Mesenteric fat pad (tissue), 1 donor: ENCODE measurements at places on chromosomes 1 and 21. TPM values are rescaled to one million over a fixed set of nuclear protein-coding genes. Genes with fewer than 3 reads are reported as not detected.

The KIF21B gene
- 2.8 TPM for total RNA-seq

The CD34 gene
- total RNA-seq: 45.5 TPM

The LMX1A gene
- 0.32 TPM for total RNA-seq

The LIN28A gene
- not detected for total RNA-seq

The VWA1 gene
- total RNA-seq: 41.1 TPM

The NKAIN1 gene
- not detected for total RNA-seq

The DIO1 gene
- not detected for total RNA-seq

The BSDC1 gene
- total RNA-seq: 63.2 TPM

The GPR3 gene
- total RNA-seq: 0.51 TPM

The CELA2A gene
- 0.74 TPM for total RNA-seq

The PTPN14 gene
- total RNA-seq: 47.6 TPM

DNA sequence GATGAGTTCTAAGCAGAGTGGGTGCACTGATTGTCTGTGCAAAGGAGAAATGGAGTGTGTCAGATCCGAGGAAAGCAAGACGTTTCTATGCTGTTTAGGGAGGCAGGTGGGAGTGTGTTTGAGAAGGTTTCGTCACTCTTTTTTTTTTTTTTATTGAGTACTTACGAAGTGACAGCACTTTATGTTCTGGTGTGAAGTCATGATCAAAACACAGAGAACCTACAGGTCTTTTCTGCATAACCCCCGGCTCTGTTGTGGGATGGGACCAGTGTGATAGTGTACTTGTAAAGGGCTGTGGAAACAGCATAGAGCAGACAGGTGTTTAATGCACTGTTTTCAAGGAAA is 26.7 kb downstream of the MIA3 start:
- DNase-seq: no peak

GRCh38 chr1:44785501-44786137 is 2.4 kb downstream of the BEST4 start:
- no peak for DNase-seq

DNA sequence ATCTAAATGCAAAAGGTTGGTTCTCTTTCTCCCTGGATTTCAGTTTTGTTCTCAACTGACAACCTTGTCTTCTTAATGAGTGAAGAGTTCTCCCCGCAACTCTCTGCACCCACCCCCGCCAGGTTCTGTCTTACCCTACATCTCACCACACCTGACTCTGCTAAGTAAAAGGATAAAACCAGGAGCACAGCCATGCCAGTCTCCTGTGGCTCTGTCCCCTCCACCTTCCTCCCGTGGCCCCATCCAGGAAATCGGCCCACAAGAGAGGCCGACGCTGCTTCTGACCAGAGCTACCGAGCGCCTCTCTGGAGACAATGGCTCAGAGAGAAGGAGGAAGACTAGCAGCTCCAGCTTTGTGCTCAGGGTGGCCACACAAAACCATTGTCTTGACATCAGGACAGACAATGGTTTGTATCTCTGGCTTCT is 72.2 kb downstream of the PLEKHA6 start:
- no peak for DNase-seq

DNA sequence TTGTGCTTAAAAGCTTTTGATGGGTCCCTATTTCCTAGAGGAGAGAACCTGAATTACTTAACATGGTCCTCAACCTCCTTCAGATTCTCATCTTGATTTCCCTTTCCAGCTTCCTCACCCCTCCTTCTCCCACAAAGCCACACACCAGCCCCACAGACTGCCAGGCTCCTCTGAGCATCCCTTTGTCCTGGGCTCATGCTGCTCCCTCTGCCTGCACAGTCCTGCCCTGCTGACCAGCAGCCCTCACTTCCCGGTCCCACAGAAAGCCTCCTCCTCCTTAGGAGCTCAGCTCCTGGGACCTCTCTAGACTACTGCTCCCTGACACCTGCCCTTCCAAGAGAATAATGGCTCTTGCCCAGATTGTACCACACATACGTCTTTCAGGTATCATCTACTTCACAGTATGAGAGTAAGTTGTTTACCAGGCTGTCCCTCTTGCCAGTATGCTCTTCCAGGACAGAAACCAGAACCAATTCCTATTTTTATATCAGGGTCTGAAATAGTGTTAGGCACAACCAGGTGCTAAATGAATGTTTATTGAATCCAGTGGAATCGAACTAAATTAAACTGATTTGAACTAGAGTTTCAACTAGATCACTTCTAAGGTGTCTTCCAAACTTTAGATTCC is 373.4 kb downstream of the LMX1A start:
- no peak for DNase-seq

DNA sequence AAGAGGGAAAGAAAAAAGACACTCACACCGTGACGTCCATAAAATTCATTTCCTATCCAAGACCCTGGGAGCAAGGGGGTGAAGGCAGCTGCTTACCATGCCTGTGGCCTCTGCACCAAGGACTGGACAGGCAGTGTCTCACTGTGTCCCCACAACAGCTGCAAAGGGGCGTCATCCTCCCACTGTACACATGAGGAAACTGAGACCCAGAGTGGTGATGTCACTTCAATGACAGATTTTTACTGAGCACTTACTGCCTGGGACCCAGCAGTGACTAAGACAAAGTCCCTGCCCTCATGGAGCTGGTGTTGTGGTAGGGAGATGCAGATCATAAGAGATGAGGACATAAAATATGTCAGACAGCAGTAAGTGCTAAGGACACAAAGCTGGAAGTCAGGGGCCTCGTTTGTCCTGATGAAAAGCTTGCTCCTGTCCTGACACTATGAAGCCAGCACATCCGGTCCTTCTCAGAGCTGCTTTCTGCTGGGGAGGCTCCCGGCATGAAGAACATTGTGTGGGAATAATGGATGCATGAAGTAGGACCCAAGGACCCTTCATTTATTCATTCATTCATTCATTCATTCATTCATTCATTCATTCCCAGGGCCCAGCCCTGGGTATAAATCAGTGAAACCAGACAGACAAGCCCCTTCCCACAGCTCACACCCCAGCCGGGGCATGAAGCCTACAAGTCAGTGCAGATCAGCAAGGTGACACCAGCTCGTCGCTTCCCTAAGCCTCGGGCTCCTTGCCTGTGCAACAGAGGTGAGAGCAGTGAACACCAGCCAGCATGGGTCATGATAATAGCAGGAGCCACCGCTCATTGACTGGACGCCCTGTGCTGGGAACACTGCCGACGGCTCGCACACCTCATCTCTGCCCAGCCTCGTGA is 473.7 kb downstream of the MATN1 start:
- no peak for DNase-seq

DNA sequence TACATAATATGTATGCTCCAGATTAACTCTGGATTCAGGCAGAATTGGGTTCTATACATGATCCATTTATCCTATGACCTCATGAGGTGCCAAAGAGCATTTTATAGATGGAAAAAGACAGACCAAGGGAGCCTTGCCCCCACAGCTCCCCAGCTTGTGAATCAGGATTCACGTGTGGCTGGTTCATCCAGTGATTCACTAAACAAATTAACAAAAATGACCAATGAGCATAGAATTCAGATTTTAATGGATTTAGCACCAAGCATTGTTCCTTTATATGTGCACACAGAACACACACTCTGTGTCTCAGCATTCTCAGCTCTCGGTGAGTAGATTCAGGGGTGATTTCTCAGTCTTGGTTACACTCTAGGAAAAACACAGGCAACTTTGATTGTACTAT is 51.7 kb upstream of the BARHL2 start:
- DNase-seq: no peak

- no peak for DNase-seq
These were observed 19.1 kb upstream of the TMCO1 start for GRCh38 chr1:165787741-165788140.

- no peak for DNase-seq
These were observed 31.2 kb downstream of the CHD1L start for GRCh38 chr1:147273409-147274336.

DNA sequence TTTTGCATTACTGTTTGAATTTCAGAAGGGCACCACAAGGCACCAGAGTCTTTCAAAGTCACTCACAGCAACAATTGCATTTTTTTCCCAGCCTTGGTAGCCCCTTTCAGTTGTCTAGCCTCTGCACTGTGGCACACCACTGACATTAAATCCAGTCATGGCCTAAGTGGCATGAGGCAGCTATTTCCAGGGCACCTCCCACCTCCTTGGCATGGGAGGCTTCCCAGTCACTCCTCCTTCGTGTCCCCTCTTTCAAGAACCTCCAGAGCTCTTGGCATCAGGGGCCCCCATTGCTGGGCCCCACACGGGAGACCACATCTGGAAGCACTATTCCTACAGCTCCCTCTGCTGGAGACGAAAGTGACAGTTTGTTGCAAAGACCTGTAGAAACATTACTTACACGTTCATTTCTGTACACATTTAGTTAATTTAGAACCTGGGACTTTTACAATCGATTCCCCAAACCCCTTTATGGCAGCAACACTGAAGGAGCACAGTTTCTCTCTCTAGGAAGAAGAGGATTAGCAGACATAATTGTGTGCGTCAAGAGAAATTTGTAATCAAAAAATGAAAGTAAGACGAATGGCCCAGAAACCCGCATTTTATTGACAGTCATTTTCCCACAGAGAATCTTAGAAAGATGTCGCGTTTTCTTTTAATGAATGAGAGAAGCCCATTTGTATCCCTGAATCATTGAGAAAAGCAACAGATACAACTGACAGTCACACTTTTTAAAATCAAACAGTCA is 5.7 kb upstream of the CHD5 start:
- DNase-seq: no peak

GRCh38 chr1:212098310-212098709 is 62.8 kb downstream of the DTL start:
- no peak for DNase-seq

DNA sequence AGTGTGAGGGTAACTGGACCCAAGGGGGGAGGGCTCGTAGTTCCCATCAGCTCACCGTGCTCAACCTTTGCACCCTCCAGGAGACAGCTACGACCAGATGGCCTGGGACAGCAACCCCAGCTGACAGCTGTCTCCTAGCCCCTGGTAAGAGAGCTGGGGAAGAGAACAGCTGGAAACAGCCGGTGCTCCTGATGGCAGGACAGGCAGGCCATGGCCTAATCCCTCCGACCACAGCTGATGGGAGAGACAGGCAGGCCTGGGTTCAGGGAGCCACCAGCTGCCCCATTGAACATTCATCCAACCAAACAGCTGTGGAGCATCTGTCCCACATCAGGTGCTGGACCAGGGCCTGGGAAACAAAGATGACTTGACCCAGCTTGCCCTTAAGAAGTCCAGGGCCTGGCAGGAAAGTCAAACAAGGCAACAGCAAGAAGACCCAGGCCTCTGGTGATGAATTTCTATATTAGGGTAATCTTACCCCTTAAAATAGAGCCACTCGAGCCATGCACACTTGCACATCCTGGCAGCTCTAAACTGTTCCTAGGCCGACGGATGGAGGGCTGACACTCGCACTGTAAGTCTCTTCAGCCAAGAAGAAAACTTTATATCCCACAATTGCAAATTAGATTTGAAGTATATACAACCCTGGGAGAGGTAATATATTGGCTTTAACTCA is 12.2 kb downstream of the OLFML2B start:
- DNase-seq: no peak

GRCh38 chr1:99758073-99758511 is 8.3 kb downstream of the FRRS1 start:
- DNase-seq: no peak

- no peak for DNase-seq
These were observed 34.1 kb downstream of the ACOT7 start for GRCh38 chr1:6359216-6360116.

DNA sequence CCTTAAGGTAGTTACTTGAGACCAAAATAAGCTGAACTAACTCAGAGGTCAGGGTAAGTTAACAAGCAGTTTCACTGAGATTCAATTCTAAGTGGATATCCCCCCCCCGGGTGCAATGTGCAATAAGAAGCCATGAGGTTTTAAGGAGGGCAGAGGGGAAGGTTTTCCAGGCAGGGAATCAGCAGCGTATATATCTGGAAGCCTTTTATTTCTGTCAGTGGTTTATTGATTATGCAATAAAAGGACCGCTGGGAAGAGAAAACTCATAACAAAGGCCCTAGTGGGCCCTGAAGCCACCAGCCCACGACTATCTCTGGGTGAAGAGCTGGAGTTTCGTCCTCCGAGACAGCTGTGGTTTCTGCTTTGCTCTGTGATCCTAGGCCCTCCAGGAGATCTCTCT is 53.1 kb upstream of the CTPS1 start:
- no peak for DNase-seq

GRCh38 chr1:70112838-70113237 is 92.5 kb downstream of the LRRC40 start:
- no peak for DNase-seq

DNA sequence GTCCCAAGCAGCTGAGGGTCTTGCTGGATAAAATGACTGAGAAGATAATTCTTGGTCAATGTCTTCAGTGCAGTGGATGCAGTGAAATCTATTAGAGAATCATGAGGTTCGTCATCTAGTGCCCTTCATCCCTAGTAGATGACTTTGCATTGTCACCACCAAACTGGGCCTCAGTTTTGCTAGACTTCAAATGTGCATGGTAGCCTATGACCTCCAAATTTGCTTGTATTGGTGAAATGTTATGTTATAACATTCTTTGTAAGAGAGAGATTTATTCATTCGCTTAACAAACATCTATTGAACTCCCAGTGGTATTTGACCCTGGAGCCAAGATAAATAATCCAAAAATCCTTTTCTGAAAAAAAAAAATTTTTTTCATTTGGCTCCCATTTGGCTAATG is 183.8 kb downstream of the LMX1A start:
- DNase-seq: no peak

- no peak for DNase-seq
These were observed 3.4 kb downstream of the TAL1 start for GRCh38 chr1:47228644-47229030.

GRCh38 chr1:222629921-222630535 is 12.1 kb downstream of the MIA3 start:
- DNase-seq: no peak

- DNase-seq: no peak
These were observed 99.8 kb upstream of the LHX8 start for GRCh38 chr1:75034376-75034775.

DNA sequence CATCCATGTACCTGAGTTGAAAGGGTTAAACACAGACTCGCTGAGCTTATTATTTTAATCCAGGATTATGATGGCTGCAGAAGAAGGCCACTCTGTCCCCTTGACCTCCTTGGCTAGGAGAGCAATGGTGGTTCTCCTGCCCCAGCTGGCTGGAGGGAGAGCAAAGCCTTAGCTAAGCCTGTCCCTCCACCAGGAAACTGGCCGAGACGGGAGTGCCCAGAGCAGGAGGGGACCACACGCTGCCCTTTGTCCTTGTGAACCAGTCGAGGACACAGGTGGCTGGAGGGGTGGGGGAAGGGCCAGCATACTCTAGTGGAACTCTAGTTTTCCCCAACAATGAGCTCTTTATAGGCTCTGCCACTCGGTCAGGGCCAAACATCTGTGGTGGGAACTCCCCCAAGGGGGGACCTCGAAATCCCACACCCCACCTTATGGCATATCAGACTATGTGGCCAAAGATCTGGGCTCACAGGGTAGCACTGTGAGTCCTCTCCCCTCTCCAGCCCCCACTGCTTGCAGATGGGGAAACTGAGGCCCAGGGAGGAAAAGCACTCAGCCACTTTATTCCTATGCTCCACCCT is 12.9 kb downstream of the KIAA1614 start:
- no peak for DNase-seq
